Activated naive CD4-positive, alpha-beta T cell treated with anti-CD3 and anti-CD28 coated beads, Interleukin-2, amount 50 U/mL, for 16 hours (primary cell): ENCODE measurements at places on chromosomes 16 and 17.

GRCh38 chr16:146646-147045 lies 5.8 kb upstream of the HBZ start:
- no peak for DNase-seq

DNA sequence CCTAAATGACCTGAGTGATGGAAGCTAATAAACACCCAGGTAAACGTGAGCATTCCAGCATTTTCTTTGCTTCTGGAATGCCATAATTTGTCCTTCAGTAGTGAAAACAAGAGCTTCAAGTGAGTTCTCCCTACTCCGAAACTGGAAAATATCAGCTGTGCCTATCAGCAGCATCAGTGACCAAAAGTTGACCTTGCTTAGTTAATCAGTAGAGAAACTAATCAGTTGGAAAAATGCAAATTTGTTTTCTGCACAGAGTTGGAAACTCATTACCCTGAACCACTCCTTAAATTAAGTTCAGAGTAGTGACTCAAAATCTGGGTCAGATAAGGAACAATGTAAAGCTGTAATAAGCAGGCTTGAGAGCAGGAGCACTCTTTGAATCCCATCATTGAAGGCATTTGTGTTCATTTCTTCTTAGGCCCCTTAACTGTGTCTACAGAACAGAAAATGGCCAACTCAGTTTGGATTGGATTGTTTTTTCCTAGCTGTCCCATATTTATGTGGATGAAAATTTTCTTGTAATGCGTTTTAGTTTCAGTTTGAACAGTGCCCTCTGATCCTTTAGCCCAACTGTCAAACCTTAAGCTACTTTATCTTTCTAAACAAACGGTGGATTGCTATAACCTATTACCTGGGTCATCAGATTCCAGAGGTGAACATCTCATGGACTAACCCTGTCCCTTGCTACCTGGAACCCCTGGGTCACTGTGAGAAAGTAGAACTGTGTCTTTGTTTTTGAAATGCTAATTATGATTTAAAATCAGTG lies 290.4 kb downstream of the TOX3 start:
- no peak for DNase-seq

- no peak for DNase-seq
These were observed 17.9 kb upstream of the HEXD start for GRCh38 chr17:82400206-82400605.

DNA sequence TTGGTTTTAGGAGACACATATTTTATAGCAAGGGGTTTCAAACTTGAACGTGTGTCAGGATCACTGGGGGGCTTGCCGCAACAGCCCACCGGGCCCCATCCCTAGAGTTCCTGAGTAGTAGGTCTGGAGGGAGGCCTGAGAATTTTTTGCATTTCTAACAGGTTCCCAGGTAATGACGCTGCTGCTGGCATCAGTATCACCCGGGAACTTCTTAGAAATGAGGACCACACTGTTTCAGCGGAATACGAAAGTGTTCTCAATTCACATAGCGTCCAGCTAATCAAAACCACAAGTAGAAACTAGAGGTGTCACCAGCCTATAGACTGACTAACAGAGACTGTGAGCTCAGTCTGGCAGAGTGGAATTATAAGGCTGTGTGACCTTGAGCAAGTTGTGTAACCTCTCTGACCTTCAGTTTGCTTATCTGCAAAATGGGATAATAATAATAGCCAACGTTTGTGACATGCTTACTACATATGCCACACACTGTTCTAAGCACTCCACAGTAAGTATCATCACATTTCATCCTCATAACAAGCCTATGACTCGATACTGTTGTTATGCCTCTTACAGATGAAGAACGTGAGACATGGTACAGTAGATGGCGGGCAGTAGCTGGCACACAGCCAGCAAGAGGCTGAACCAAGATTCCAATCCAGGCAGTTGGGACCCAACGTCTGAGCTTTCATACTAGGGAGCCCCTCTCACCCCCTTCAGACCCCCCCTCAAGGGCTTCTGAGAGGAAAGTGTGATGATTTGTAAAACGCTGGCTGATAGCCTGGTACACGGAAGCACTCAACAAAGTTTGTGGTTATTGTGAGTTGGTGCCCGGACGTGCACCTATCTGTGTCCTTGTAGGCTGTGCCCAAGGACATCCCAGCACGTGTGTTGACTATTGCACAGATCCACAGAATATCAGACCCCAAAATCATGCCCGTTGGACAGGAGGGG lies 4.6 kb upstream of the ICAM2 start:
- DNase-seq, result peak; percentile 38

GRCh38 chr16:51405361-51405760 lies 254.3 kb upstream of the SALL1 start:
- no peak for DNase-seq

DNA sequence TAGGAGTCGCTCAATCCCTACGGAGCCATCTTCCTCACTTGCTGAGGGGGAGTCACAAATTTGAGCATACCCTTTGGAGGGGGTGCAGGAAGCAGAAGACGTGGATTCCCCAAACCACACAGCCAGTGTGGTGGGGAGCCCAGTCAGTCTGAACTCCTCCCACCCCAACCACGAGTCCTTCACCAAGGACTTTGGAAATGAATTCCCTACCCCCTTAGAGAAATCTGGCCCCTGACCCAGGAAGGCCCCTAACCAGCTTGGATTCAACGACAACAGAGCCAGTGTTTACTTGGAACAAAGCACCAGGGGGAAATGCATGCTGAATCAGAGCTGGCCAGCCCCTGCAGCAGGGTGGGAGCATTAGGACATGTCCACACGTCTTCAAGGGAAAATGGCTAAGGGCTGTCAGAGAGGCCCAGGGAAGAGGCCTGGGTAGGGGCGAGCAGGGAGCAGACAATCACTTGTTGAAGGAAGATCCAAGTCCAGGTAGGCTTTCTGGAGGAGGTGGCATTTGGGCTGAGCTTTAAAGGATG lies 5.5 kb upstream of the TMEM92 start:
- no peak for DNase-seq

- no peak for DNase-seq
These were observed 120.1 kb downstream of the ABCA8 start for GRCh38 chr17:68835071-68835470.

DNA sequence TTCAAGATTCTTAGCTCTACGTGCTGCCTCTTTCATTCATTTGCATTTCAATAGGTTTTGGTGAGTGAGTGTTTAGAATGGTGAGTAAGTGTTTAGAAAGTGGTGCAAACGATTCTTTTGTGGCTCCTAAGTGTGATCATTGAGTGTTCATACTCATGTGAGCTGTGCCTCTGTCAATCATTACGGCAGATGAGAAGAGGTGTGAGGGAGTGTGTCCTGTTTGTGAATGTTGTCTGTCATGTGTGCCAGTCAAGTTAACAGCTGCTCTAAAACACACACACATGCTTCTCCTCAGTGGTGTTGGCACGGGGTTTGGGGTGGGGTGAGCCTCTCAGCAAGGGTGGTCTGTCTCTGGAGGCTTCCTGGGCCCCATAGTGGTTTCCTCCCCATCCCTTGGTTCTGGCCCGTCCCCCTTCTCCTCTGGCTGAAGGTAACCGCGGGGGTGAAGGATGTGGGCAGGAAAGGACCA lies 11.4 kb downstream of the MYL4 start:
- DNase-seq, result no peak

DNA sequence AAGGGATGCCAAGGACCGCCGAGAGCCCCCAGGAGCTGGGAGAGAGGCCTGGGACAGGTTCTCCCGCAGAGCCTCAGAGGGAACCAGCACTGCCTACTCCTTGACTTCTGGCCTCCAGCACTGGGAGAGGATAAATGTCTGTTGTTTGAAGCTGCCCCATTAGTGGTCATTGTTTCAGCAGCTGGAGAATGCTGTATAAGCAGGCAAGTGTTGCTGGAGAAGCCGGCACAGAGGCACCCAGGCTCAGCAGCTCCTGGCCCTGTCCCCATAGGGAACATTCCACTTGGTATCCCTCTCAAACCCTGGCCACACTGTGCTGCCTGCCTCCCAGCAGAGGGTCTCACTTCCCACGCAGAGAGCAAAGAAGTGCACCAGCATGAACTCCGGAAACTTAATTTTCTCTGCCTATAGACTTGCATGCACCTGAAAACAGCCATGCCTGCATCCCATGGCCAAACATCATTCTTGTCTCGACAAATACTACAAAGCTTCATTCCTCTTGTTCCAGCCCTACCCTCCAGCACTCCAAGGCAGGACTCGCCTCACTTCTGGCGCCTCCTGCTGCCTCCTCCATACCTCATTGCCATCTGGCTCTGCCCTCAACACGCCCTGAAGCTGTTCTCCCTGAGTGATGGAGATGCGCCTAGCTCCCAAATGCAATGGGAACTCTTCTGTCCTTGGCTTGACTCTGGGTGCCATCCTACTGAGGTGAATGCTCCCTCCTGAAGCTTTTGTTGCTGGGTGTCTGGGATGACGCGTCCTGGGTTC lies 88.1 kb downstream of the DNAH17 start:
- no peak for DNase-seq

GRCh38 chr17:60769327-60769726 lies 91.7 kb downstream of the BCAS3 start:
- no peak for DNase-seq

- DNase-seq, result no peak
These were observed 18.4 kb downstream of the FBXO31 start for GRCh38 chr16:87365021-87365713.

DNA sequence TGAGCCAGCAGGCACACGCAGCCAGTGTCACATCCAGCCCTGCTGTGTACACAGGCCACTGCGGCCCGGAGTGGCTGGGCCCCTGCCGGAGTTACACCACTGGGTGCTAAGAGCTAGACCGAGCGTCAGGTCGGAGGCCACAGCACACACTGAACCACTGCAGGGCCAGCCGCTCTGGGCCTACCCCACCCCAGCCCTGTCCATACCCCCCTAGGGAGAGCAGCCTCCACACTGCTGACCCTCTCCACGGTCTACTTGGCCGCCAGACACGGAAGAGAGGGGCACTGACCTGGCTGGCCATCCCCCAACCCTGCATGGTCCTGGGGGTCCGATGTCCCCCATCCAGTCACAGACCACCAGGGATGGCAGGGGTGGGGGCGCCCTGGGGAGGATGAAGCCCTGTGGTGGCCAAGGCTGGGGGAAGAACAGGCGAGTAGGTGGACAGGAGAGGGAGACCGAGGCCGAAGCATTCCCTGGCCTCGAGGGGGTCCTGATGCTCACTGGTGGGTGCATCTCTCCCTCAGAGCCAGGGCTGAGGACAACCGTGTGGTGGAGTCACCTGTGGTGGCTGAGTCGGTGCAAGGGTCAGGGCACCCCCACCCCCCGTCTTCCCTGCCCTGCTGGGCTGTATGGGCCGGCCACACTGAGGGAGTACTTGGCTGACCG lies 34.9 kb upstream of the ZC3H18 start:
- DNase-seq, result no peak

DNA sequence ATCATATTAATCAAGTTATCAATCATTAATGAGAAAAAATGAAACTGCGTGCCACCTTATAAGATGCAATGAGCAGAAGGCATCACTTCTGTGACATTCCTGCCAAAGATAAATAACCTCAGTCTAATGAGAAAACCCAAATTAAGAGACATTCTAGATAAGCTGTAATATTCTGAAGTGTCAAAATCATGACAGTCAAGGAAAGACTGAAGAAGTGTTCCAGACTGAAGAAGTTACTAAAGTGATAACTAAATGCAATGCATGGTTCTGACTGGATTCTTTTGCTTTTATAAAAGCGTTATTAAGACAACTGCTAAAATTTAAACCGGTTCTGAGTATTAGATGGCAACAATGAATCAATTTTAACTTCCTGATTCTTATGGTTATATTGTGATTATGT lies 30.9 kb downstream of the BRIP1 start:
- DNase-seq, result no peak

DNA sequence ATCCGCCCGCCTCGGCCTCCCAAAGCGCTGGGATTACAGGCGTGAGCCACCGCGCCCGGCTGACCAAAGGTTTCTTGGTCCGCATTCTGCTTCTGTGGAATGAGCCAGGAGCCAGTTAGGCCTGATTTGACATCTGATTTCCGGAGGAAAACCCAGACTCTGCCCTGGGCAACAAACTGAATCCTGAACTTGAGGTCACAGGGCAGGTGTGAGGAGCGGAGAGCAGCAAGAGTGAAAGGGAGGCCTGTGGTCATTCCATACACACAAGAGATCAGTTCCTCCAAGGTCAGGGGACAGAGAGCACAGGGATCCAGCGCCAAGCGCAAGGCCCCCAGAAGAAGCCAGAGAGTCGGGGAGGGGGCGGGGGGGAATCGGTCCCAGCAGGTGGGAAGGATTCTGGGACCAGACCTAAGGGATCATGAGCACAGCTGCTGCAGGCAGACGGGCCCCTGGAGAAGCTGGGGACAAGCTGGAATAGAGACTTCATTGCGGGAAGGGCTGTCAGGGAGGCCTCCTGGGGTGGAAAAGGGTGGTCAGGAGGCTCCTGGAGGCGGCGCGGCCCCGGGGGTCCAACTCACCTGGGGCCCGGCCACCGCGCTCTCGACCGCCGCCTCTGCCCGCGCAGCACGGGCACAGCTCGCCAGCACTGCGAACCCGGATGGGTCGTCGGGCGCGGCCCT lies 436 bp downstream of the SHPK start:
- DNase-seq, result no peak

- no peak for DNase-seq
These were observed 43.6 kb upstream of the PEMT start for GRCh38 chr17:17635126-17635525.

DNA sequence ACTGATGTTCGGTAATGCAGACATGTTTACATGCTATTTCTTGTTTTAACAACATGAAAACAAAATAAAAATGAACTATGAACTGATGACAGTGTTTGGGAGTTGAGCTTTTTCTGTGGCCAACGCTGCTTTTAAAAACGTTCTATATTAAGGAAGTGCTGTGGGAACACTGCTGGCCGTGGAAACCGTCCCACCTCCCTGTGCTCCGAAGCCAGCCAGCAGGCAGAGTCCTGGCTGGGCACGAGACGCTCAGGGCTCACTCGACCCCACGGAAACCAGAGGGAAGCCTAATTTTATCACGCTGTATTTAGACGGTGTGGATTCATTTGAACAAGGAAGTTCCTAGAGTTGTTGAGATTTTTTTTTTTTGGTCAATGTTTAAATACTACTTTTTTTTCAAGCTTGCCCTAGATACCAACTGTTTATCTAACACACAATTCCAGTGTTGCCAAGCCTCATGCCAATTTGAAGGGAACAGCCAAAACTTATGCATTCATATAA lies 25.8 kb downstream of the ADCY9 start:
- DNase-seq, result no peak

- DNase-seq, result peak; percentile 35
These were observed 4.7 kb upstream of the IL17C start for GRCh38 chr16:88633684-88634140.
